Fibroblast of skin of back (primary cell): ENCODE measurements at places on chromosomes 16 and 17.

DNA sequence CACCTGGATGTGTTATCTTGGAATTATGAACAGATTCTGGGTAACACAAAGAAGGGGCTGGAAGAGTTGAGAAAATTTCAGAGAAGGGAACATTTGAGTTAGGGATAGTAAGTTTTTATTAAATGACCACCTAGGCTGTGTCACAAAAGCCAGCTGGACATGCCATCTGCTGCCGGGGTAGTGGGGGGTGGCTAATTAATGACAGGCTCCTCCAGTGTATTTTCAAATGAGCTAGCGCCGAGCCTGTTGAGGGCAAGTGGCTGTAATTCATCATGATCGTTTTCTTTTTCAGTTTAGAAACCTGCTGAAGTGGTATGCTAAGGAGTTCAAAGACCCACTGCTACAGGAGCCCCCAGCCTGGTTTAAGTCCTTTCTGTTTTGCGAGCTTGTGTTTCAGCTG, 6.2 kb downstream of the TMEM97 start:
- no peak for DNase-seq

DNA sequence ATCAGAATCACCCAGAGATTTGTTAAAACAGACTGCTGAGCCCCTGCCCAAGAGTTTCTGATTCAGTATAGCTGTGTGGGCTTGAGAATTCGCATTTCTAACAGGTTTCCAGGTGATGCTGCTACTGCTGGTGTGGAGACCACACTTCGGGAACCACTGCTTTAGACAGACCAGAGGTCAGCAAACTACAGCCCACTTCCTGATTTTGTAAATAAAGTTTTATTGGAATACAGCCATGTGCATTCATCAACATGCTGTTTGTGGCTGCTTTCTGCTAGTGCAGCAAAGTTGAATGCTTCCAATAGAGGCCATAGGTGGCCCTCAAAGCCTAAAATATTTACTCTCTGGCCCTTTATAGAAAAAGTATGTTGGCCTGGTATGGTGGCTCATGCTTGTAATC, 32.6 kb upstream of the CLEC19A start:
- DNase-seq, result no peak

- DNase-seq, result no peak
Measured at GRCh38 chr17:39400547-39401411, 647 bp downstream of the FBXL20 start.

DNA sequence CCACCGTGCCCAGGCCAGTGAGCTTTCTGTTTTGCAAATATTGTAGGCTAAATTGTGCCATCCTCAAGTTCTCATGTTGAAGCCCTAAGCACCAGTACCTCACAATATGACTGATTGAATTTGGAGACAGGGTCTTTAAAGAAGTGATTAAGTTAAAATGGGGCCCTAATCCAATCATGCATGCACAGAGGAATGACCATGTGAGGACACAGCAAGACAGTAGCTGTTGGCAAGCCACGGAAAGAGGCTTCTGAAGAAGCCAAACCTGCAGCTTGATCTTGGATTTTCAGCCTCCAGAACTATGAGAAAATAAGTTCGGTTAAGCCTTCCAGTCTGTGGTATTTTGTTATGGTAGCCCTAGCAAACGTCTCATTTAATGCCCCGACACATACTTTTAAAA, 24.9 kb downstream of the TOM1L2 start:
- DNase-seq, result no peak

GRCh38 chr17:8922451-8922850, 43.1 kb downstream of the PIK3R5 start:
- DNase-seq, result peak; percentile 90

DNA sequence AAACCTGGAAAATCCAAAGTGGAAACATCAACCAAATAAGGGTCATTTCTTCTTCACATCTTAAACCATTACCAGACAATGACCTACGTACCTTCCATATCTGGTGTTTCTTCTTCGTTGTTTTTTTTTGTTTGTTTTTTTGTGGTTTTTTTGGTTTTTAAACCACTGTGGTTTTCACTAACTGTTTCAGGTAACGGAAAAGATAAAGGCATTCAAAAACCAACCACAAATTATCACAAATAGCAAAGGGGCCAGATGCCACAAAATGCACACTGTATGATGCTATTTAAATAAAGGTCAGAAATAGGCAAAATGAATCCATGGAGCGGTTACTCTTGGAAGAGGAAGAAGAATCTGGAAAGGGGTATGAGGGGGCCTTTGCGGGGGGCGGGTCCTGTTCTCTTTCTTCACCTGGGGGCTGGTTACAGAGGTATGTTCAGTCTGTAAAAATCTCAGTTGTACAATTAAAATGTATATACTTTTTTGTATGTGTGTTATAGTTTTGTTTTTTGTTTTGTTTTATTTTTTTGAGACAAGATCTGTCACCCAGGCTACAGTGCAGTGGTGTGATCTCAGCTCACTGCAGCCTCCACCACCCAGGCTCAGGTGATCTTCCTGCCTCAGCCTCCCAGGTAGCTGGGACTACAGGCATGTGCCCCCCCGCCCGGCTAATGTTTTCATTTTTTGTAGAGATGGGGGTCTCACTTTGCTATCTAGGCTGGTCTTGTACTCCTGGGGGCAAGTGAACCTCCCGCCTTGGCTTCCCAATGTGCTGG, 29.6 kb downstream of the LITAF start:
- DNase-seq, result no peak

DNA sequence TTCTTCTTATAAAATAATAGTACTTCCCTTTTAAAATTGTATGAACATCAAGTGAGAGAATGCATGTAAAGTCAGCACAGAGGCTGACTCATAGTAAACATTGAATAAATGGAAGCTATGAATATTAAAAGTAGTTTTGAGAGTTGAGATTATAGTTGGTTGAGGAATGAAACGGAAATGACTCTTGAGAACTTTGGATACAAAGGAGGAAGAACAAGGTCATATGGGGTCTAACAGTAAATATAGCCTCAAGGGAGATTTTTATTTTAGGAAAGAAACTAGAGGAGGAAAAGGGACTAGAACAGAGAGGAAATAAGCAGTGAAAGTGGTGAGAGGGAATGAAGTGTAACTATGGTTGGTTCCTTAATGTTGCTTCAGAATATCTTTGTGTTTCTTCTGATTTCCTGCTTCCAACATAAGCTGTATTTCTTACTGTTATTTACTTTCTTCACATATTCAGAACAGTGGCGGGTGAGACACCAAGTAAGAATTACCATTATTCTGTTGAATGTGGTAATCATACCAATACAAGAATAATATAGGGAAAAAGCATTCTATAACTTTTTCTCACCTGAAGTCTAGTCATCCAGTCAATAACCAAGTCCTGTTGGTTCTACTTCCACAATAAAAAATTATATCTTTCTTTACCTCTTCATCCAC, 165.1 kb downstream of the CHD9 start:
- peak; percentile 57 for DNase-seq

DNA sequence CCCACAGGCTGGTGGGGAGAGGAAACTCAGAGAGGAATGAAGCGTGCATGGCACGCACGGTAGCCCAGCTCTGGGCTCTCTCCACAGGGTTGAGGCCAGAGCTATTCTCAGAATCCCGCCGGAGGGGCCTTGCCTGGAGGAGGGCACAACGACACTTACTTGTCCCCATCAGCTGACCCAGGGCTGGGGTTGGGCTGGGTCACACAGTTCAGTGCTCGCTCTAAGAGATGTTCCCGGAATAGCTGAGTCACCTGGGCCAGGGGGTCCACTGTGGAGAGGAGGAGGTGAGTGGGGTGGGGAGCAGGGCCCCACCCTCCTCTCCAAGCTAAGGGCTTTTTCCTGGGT, 21.8 kb downstream of the SREBF1 start:
- DNase-seq, result no peak

DNA sequence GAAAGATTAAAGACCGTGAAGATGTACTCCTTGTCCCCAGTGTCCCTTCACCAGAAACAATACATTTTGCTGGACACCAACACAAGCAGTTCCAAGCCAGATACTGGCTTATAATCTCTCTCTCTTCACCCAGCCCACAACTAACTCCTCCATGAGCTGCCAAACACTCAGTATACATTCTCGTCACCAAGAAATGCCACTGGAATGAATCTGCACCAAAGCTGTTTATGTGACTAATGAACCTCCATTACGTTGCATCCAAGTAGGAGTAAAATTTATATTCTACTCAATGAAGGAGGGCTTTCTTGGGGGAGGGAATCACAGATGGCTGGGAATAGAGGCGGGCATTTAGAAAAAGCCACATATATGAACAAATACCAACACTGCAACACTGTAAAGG, 20.9 kb upstream of the SOX9 start:
- DNase-seq, result no peak

DNA sequence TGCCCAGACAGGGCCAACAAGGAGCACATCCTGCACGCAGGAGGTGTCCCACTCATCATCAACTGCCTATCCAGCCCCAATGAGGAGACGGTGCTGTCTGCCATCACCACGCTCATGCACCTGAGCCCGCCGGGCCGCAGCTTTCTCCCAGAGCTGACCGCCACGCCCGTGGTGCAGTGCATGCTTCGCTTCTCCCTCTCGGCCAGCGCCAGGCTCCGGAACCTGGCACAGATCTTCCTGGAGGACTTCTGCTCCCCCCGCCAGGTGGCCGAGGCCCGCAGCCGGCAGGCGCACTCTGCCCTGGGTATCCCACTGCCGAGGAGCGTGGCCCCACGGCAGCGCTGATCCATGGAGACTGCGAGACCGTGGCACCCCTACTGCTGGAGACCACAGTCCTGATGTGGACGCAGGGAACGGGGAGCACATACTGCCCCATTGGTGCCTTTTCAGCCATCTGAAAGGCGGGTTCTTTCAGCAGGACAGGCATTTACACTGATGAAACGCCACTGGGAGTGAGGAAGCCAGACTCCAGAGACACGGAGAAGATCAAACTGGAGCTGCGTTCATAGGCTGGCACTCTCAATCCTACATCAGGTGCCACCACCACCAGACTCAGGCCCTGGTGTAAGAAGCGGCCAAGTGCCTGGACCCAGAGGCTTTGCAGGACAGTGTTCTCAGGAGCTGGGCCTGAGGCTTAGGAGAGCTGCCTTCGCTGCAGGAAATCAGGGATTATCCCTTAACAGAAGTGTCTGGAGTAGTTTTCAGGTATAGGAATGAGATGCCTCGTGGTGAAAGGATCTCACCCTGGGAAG, 2.6 kb downstream of the NT5C start:
- DNase-seq, result no peak

DNA sequence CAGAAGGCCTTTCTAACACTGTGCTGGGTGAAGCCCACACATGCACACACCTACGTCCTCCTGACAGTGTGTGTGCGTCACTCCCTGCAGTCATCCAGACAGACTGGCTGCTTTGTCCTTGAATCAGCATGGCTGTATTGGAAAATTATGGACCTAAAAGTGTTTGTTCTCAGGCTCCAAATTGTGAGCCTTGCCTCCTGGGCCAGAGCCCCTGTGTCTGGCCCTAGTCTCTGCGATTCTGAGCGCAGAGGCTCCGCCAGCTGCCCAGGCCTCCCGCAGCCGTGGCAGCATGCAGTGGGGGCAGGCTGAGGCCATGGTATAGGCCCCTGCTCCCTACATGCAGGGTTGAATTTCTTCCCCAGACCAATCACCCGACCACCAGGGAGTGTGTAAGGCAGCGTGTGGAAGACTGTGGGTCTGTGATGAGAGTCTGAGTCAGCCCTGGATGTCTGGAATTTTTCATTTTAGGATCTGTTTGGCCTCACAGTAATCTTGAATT, 166.9 kb downstream of the LGALS9B start:
- DNase-seq, result peak; percentile 84

GRCh38 chr17:50630524-50631194, 4.0 kb upstream of the ABCC3 start:
- no peak for DNase-seq

DNA sequence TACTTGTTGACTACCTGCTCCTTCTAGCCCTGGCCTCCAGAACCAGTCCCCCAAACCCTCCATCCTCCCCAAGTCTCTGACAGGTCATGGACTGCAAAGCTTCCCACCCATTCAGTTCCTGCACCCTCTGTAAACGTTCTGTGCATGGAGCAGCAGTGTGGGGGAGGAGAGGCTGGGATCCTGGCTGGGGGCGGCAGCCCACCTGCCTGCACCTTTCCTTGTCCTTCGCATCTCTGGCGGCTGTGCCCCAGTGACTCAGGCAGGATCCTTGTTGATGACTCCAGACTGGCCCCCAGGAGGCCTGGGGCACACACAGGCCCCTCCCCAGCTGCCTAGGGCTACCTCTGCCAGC, 1.6 kb upstream of the PKMYT1 start:
- DNase-seq, result no peak

- DNase-seq, result no peak
Measured at GRCh38 chr17:40800381-40800780, 622 bp upstream of the KRT28 start.

GRCh38 chr17:44398692-44399691, 9.5 kb upstream of the ITGA2B start:
- DNase-seq, result no peak

GRCh38 chr17:30477083-30477773, at the start of gene GOSR1:
TSS of gene GOSR1 (plus strand) at chr17:30477408. CDS start at chr17:30477434, 26 bp downstream.
- peak; percentile 95 for DNase-seq

DNA sequence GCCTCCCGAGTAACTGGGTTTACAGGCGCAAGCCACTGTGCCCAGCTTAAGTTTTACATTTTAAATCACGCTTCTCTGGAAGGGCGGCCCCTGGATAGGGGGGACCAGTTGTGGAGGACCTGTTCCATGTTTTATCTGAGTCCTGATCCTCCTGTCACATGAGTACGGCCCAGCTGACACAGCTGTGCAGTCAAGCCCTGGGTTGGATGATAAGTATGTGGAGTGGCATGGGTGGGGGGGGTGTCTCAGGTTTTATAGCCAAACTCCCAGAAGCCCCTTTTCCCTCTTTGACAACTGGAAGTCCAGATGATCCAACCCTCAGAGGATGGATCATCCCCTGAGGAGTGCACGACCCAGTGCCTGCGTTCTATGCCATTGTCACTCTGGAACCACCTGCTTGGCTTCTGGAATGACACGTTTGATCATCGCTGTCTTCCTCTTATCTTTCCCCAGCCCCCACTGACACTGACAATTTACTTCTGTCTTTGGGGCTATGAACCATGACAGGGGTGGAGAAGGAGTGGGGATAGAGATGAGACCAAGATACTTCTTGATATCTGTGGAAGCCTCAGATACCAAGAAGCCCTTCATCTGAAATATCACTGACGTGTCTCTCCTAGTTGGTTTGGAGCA, 191.2 kb downstream of the MSI2 start:
- DNase-seq, result no peak

DNA sequence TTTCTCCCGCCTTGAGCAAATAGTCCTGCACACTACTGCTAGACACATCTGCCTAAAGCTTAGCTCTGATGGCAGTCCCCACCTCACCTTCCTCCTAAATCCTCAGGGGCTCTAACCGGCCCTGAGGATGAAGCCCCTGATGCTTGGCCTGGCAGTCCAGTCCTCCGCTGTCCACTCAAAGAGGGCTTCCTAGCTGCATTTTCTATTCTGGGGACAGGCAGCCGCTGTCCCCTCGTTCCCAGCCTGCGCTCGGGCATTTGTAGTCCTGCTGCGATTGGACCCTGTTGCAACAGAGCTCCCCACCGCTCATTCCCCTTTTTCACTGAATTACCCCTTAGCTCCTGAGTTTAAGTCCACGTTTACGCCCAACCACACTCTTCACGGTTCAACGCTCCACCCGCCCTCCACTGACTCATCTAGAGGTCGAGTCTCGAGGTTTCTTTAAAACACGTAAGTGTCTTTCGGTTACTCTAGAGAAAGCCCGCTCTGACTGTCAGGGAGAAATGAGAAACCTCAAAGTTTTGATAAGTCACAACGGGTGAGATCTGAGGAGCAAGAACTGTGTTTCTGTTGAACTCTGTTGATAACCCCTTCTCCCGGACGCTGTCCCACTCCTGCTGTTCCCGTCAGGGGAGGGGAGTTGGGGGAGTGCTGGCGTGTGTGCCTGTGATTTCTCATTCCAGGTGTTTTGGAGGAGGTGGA, 4.5 kb downstream of the CCR7 start:
- DNase-seq, result no peak
